ENCODE measurements at places on chromosomes 13 and 19.

GRCh38 chr13:113746671-113747070 is 12.4 kb upstream of the TMEM255B start:
- no peak for DNase-seq

DNA sequence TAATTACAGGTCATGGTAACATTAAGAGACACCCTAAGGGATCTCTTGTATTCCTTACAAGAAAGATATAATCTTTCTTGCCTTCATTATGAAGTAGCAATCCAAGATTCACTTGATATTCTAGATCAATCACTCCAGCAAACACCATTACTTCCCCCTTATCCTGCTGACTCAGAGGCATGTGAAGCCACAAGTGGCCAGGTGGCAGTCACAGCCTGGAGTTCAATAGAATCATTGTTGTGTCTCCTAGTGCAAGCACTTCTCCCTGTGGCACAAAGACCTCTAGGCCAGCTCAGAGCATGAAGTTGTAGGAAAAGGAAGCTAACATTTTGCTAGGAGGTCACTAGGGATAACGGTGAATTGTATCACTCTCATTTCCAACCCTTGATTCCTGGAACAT is 864.3 kb upstream of the ATXN8OS start:
- DNase-seq, result no peak

- no peak for DNase-seq
Observed at GRCh38 chr19:49997709-49998108, 27.5 kb downstream of the VRK3 start.

DNA sequence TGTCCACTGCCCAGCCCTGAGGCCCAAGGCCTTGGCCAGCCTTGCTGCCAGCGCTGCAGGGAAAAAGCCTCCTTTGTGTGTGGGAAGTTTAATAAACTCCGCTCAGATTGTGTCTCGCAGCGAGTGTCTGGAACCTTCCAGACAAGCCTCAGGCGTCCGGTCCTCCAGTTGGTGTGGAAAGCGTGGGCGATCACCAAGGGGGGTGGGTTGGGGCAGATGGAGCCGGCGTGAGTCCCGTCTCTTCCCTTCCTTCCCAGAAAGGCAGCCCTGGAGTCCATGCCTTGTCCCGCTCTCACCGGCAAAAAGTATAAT is 4.6 kb downstream of the STK11 start:
- DNase-seq, result no peak

DNA sequence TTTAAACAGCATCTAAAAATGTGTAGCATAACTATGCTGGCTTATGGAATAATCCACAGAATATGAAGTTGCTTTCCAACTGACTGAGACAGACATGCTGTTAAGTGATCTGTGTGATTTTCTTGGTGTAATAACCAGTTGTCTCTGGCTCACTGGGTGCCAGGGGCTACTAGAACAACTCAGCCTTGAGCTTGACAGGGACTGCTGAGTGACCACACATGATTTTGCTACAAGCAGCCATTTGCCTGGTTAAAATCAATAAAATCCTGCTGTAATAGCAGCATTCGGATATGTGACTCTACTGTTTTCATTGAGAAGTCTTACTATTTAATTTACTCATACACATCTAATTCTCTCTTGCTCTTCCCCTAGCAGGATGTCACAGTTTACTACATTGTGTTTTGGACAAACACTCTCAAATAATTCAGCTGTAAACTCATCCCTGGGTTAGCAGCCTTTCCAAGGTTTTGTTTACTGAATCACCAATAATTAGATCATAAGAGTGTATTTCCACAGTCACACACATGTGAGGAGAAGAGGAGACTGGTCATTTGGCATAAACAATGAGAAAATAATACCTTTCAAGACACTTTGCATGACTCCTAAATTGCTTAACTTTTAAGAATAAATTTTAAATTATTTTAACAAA is 426.2 kb downstream of the PCDH9 start:
- DNase-seq, result no peak

Measured in coronary artery (tissue), 2 donors.